IPS-NIHi11 (cell line): ENCODE measurements at places on chromosomes 3 and 15.
A peak's percentile ranks its signal among the peaks of the same experiment; 100 is the strongest.

DNA sequence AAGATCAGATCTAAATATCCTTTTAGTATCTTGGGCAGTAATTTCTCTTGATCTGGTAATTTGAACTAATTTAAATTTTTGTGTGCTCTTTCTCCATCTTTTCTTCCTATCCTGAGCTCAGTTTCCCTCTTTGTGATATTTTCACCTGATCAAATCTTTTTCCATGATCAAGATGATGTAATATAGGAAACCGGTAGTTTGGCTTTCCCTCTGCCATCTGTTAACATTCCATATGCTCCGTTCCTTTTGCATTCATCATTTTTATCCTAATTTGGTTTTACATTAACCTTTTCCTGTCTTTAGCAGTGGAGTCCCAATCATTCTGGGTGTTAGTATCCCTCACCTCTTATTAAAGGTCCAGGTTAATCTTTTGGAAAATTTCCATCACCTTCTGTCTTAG, 5.9 kb upstream of the ABHD6 start:
- no peak for DNase-seq

DNA sequence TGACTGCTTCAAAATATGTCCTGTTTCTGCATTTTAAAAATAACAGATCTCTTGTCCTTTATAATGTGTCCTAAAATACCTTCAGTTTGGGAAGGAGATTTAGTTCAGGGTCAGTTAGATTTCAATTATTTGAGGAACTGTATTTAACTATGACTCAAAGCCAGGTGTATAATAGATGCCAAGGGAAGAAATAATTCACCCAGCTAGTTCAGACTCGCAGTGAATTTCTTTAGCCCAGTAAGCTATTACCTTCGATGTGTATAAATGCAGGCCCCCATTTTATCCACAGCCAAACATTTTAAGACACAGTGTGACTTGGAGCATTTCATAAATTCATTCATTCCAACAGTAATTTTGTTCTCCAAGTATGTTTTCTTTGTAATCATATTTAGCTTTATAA, 458.0 kb downstream of the ZNF385D start:
- no peak for DNase-seq

- DNase-seq: no peak
These were observed 247.2 kb downstream of the ZIC4 start for GRCh38 chr3:147159141-147159540.

- DNase-seq: no peak
These were observed 307.4 kb downstream of the NTRK3 start for GRCh38 chr15:87949151-87949574.

DNA sequence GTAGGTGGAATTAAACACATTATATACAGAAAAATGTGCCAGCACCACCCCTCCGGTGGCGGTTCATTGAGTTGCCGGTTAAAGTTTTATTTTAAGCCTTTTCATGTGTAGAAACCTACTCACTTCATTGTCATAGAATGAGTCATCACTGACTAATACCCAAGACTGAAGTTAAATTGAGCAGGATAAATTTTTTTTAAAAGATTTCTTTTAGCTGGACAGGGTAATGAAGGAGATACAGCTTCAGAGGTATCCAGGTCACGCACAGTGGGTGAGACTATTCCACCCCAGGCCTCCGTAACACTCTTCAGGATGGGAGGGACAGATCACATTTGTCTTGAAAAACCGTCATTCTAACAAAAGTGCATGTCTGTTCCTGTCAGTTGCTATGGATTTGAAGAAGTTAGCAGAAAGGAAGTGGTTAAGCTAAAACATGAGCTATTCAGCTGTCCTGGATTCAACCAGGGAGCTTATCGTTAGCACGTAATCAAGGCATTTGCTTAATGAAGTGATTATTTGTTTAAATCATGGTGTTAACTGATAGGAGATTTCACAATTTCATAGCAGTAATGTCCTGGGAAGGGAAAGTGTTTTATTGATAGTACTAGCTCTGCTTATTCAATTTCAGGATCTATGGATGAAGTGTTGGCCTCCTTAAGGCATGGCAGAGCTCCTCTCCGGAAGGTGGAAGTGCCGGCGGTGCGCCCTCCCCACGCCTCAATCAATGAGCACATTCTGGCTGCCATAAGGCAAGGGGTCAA, 23.4 kb downstream of the WHAMM start:
- DNase-seq: peak; percentile 27

- DNase-seq: no peak
These were observed 600.5 kb downstream of the PYDC2 start for GRCh38 chr3:192061426-192061825.
